ENCODE measurements at places on chromosomes 12 and 14. TPM values are rescaled to one million over a fixed set of nuclear protein-coding genes. Genes with fewer than 3 reads are reported as not detected.

JPH4 gene
- 6.2 TPM for total RNA-seq

- no peaks in the 10 kb centered on the region for H3K4me1 ChIP-seq
- no peak overlapping the region for H3K4me3 ChIP-seq
- DNase-seq, result no peak
- no peak overlapping the region for H3K27ac ChIP-seq
- H3K36me3 ChIP-seq, result no peaks in the 10 kb centered on the region
Measured at GRCh38 chr14:106013879-106014376, 487.5 kb downstream of the TMEM121 start.

GRCh38 chr14:99183716-99184115 is 88.3 kb downstream of the BCL11B start:
- H3K4me3 ChIP-seq, result no peak overlapping the region
- no peaks in the 10 kb centered on the region for H3K36me3 ChIP-seq
- no peaks in the 10 kb centered on the region for H3K27me3 ChIP-seq
- no peak overlapping the region for H3K27ac ChIP-seq
- no peaks in the 10 kb centered on the region for H3K4me1 ChIP-seq
- DNase-seq, result no peak

DNA sequence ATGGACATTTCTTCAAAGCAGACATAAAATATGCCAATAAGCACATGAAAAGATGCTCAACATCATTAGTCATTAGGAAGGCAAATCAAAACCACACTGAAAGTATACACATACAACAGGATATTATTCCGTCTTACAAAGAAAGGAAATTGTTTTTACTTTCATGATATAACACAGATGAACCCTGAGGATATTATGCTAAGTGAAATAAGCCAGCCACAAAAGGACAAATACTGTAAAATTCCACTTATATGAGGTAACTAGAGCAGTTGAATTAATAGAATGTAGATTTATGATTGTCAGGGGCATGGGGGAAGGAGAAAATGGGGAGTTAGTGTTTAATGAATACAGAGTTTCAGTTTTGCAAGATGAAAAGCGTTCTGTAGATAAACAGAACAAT is 4.2 kb downstream of the ACYP1 start:
- peaks cover 15% of the 10 kb centered on the region for H3K4me1 ChIP-seq
- no peak overlapping the region for H3K4me3 ChIP-seq
- no peak for DNase-seq
- H3K27me3 ChIP-seq, result no peaks in the 10 kb centered on the region

DNA sequence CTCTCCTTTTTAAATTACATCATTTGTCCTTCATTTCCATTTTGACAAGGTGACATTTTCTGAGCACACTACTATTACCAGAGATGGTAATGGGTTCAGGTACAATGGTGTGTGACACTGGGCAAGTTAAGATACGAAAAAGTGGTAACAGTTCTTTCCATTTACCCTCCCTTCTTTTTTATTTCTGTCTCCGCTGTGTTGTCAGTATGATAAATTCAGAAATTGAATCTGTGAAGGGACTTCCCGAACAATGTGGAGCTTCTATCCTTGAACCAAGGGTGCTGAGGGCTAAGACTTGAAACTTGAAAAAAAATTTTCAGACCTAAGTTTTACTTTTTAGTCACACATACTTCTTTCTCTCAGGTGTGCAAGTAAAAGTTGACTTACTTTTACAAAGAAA is 103.7 kb downstream of the ERC1 start:
- no peaks in the 10 kb centered on the region for H3K36me3 ChIP-seq
- H3K4me1 ChIP-seq, result peaks cover 5% of the 10 kb centered on the region
- no peaks in the 10 kb centered on the region for H3K27me3 ChIP-seq
- no peak overlapping the region for H3K27ac ChIP-seq
- H3K4me3 ChIP-seq, result no peak overlapping the region

Measured in upper lobe of right lung (tissue), 1 donor.